ENCODE measurements at places on chromosomes 3 and 15.

DNA sequence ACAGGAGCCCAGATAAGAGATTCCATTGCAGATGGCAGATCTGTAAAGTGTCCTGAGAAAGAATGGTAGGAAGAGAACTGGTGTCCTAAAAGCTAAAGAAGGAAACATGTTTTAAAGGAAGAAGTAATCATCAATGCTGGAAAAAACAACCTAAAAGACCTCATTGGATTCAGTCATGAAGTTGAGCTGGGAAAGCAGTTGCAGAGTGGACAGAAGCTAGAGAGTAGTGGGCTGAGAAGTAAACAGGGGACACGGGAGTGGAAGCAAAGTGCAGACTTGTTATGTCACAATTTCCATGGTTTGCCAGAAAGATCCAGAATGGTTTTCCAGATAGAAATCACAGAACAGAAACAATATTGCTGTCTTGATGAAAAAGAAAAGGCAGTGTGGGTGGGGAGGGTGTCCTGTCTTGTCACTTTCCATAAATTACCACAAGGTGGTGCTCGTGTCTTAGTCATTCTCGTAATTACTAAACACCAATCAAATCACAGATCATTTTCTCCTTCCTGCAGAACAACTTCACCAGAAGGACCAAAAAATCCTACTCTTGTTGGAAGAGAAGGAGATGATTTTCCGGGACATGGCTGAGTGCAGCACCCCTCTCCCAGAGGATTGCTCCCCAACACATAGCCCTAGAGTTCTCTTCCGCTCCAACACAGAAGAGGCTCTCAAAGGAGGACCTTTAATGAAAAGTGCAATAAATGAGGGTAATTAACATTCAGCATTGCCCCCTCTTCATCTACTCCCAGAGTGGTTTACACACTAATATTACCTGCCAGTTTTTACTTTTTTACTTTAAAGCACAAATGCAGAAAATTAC, 64.5 kb downstream of the KLHL25 start:
- peaks cover 24% of the 10 kb centered on the region for H3K4me1 ChIP-seq
- peak overlapping the region; percentile 90 for H3K27ac ChIP-seq
- no peaks in the 10 kb centered on the region for H3K27me3 ChIP-seq
- no peak overlapping the region for H3K4me3 ChIP-seq

GRCh38 chr15:70140543-70141375, 43.0 kb upstream of the TLE3 start:
- no peak overlapping the region for H3K4me3 ChIP-seq
- H3K4me1 ChIP-seq: peaks cover 34% of the 10 kb centered on the region
- no peaks in the 10 kb centered on the region for H3K36me3 ChIP-seq

DNA sequence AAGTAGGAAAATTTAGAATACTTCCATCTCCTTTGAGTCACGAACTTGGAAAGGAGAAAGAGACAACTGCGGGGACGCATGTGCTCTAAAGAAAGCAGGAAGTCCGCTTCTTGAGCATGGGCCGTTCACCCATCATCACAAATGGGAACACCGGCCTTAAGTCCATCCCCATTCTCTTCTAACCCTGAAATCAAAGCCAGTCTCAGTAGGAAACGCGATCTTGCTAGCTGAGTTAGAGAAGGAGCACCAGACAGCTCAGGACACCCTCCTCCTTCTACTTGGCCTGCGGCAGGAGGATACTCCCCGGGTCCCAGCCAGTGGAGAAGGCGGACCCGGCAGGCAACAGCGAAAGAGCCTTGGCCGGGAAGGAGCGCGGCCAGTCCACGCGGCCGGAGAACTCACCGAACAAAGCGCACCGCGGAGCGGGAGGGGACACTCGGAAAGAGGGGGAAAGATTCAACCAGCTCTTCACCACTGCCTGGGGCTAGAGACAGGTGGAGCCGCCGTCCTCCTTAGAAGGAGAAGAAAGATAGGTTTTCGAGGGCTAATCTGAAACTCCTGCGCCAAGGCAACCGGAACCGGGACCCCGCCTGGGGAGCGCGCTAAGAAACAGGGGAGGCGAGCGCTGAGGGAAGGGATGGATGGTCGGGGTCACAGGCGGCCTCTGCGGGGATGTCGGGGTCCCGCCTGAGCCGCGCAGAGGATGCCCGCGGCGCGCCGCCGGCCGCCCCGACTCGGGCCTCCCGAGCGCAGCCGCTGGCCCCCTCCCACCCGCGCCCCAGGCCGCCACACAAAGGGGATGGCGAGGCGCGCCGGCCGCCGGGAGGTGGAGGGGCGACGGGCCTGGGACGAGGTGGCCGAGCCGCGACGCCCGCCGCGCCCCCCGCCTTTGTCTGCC, 818 bp downstream of the SLC4A7 start:
- no peaks in the 10 kb centered on the region for H3K27me3 ChIP-seq
- peaks cover 12% of the 10 kb centered on the region for H3K36me3 ChIP-seq
- H3K4me3 ChIP-seq: peak overlapping the region; percentile 98
- peak; percentile 37 for DNase-seq
- peaks cover 36% of the 10 kb centered on the region for H3K4me1 ChIP-seq

DNA sequence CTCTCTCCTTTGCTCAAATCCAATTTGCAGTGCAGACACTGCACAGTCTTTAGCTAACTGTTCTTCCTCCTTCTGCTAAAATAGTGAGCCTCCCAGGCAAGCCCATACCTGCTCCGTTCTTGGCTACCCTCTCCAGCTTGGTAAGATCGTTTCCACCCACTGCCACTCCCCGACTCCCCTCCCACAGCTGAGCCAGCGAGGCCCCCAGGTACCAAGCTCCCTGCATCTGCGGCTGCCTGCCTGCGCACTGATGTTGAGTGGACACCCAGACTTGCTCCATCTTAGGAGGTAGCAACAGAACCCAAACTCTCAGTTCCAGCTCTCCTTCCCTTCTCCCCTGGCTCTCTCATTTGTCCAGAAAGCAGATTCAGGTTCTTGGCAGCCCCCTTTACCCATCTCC, 7.9 kb upstream of the TNK2 start:
- no peaks in the 10 kb centered on the region for H3K27me3 ChIP-seq
- H3K4me1 ChIP-seq: peaks cover 12% of the 10 kb centered on the region
- no peak for DNase-seq
- no peak overlapping the region for H3K4me3 ChIP-seq
- no peak overlapping the region for H3K27ac ChIP-seq
- no peaks in the 10 kb centered on the region for H3K36me3 ChIP-seq

- H3K27ac ChIP-seq: no peak overlapping the region
- peaks cover 52% of the 10 kb centered on the region for H3K36me3 ChIP-seq
- peaks cover 35% of the 10 kb centered on the region for H3K4me1 ChIP-seq
- no peak for DNase-seq
- no peak overlapping the region for H3K4me3 ChIP-seq
- H3K27me3 ChIP-seq: no peaks in the 10 kb centered on the region
Observed at GRCh38 chr3:139358841-139359562, 15.2 kb downstream of the MRPS22 start.
